Fibroblast of skin of left biceps (primary cell): ENCODE measurements at places on chromosomes 4 and X.
A peak's percentile ranks its signal among the peaks of the same experiment; 100 is the strongest.

GRCh38 chrX:44871931-44872820 lies 812 bp upstream of the KDM6A start:
- DNase-seq: no peak

GRCh38 chr4:14513471-14513870 lies 488.8 kb upstream of the CPEB2 start:
- no peak for DNase-seq

GRCh38 chr4:12050357-12050756 lies 621.7 kb upstream of the HS3ST1 start:
- no peak for DNase-seq

DNA sequence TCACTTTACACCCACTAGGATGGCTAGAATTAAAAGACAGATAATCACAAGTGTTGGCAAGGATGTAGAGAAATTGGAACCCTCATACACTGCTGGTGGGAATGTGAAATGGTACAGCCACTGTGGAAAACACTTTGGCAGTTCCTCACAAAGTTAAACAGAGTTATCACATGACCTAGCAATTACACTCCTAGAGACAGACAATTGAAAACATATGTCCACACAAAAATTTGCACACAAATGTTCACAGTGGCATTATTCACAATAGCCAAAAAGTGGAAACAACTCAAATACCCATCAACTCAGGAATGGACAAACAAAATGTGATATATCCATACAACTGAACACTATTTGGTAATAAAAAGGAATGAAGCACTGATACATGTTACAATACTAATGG lies 5.7 kb downstream of the ZNF280C start:
- DNase-seq: no peak

DNA sequence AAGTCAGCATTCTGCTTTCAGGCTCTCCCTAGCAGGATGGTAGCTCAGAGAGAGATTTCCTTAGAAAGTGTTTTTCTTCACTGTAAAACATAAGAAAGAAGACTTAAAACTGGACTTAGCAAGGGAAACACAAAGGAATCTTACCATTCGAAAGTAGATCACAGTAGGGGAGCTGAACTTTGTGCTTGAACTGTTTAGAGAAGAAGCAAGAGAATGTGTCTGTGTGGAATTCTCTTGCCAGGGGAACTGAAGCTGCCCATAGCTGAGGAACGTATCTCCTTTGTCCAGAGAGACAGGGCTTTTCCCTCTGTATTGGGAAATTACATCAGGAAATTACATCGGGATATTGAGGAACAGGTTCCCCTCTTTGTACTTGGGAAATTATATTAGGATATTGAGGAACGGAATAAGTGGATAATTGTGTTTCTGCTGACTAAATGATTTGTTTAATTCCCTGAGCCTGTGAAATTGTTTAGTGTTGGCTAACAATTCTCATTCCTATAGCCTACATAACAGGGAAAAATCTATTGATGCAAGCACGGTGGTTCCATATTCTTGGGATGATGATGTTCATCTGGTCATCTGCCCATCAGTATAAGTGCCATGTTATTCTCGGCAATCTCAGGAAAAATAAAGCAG lies 21.2 kb downstream of the SRD5A3 start:
- no peak for DNase-seq

- DNase-seq: no peak
These were observed 24.9 kb downstream of the CCDC149 start for GRCh38 chr4:24887881-24888430.

DNA sequence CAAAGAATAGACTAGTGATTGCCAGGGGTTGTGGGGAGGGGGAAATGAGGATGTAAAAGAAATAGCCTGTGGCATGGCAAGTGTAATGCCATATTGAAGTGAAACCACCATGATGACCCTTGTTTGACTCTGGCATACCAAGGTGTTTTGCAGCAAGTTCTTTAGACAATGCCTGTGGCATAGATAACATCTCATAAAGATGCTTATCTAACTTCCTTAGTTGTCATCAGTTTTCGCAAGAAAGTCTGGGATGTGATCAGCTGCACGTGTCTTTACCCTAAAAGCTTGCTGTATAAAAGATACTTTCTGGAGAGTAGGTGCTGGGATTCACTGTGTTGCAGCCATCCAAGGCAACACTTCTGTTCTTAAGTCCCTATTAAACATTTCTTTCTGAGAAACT lies 176.1 kb upstream of the MAGEB16 start:
- no peak for DNase-seq

DNA sequence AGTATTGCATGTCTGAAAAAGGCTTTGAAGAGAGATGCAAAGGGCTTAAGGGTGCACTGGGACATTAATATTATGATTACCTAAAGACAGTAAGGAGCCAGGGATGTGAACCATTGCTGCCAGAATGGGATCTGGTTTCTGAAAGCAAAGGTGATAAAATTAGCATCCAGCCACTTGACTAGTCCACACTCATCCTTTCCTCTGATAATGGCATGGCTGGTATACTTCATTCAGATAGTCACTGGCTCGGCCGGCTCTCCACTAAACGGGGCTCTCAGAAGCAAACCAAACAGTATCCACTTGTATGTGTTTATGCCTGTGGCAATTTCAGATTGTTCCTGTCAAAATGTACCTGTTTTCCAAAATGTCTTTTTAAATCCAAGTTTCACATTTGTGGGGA lies 46.4 kb downstream of the MAMLD1 start:
- DNase-seq: no peak

DNA sequence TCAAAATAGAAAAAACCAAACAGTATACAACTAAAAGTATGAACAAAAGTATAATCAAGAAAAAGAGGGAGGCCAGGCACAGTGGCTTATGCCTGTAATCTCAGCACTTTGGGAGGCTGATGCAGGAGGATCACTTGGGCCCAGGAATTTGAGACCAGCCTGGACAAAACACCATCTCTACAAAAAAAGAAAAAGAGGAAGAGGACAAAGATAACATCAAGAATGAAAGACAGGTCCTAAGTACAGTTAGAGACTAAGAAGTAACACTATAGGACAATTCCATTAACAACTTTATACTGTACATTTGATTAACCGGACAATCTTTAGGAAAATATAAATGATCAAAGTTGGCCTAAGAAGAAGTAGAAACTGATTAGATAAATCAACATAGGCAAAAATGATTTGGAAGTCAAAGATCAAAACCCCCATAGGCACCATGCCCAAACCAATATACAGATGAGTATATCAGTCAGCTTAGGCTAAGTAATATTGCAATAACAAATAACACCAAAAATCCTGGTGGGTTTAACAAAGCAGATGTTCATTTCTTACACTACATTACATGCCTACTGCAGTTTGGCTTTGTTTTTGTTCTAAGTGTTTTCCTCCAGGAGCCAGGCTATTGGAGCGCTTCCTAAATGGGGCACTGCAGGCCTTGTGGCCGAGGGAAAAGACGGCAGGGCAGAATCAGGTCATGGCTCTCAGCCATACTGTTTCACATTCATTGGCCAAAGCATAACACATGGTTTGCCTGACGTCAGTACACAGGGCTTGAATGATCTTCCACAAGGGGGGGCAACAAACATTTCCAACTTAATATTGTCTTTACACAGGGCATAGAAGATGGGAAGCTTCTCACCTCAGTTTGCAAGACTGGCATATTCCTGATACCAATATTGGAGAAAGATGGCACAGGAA lies 42.2 kb upstream of the HGFAC start:
- no peak for DNase-seq

GRCh38 chr4:119046263-119046662 lies 89.4 kb upstream of the MYOZ2 start:
- no peak for DNase-seq

- no peak for DNase-seq
These were observed 204.2 kb upstream of the CASK start for GRCh38 chrX:42127563-42127962.

GRCh38 chr4:29581457-29581856 lies 1138.7 kb upstream of the PCDH7 start:
- DNase-seq: peak; percentile 6

- peak; percentile 69 for DNase-seq
These were observed 197.8 kb downstream of the PALLD start for GRCh38 chr4:168694667-168695066.

GRCh38 chr4:43316813-43317212 lies 424.3 kb downstream of the GRXCR1 start:
- DNase-seq: no peak

DNA sequence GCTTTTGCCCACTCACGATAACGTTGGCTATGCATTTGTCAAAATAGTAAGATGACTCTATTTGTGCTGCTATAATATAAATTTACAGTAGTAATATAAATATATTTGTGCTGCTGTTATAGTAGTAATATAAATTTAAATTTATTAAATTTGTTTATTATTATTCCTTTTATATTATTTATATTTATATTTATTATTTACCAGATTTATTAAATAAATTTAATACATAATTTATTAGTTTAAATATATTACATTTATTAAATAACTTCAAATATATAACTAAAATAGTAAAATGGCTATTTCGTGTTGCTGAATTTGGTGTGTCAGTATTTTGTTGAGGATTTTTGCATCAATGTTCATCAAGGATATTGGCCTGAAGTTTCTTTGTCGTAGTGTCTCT lies 246.5 kb upstream of the FGF16 start:
- no peak for DNase-seq

GRCh38 chr4:6891436-6892170 lies 18.0 kb upstream of the TBC1D14 start:
- DNase-seq: no peak

GRCh38 chrX:8743126-8743732 lies 11.3 kb upstream of the ANOS1 start:
- DNase-seq: no peak

- DNase-seq: no peak
These were observed 82.0 kb upstream of the PSAPL1 start for GRCh38 chr4:7516773-7517144.

- no peak for DNase-seq
These were observed at the start of gene ARHGEF9 for GRCh38 chrX:63784902-63785707. Gene ARHGEF9, minus strand, starts transcription at chrX:63785214. Its CDS starts 69 bp downstream, at chrX:63785145.

- DNase-seq: peak; percentile 58
These were observed 226.8 kb downstream of the SHOX start for GRCh38 chrX:857376-857775.

- no peak for DNase-seq
These were observed 218.7 kb downstream of the SCFD2 start for GRCh38 chr4:53147197-53147596.

DNA sequence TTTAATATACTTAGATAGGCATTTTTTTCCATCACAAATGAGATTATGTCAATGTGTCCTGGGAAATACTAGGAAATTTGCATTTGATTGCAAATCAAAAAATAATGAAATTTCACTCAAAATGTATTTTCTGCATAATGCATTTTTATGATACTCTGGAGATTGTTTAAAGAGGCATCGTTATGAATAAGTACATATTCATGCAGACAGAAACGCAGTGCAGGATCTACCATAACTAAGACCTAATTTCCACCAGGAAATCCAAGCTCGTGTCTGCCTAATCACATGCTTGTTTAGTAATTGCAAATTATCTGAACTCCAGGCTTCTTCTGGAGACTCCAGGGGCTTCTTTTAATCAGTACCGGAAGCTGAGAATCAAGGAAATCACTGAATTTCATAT lies 163.5 kb upstream of the MXRA5 start:
- no peak for DNase-seq

DNA sequence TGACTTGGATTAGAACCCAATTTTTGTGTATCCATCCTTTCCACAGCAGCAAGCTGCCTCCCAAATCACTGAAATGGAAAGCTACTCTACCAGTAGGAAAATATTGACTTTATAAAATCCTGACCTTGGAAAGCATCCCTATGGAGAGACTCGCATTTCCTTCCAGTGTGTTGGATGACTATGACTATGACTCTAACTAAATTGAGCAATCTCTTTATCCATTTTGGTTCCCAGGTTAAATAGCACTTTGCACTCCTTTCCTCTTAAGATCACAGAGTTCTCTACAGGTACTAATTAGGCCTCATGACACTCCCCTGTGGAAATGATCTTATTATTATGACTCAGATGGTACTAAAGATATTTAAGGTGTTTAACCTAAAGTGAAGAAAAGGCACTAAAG lies 431.8 kb downstream of the PPARGC1A start:
- no peak for DNase-seq

GRCh38 chr4:147340111-147340510 lies 140.8 kb upstream of the EDNRA start:
- no peak for DNase-seq

- no peak for DNase-seq
These were observed 252.8 kb upstream of the SLC7A11 start for GRCh38 chr4:138494931-138495330.

DNA sequence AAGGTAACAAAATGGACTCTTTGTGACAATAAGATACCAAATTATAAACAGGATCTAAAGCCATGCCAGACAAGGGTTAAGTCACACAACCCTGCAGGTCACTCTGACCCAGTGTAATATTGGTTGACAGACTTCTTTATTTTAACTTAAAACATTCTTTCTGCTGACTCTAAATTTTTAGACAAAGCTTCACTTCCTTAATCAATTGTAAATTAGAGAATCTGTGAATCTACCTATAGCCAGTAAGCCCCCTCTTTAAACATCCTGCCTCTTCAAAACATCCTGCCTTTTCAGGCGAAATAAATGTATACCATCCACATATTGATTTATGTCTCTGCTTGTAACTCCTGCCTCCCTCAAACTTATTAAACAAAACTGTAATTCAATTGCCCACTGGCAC lies 14.2 kb downstream of the NUDT6 start:
- DNase-seq: no peak

DNA sequence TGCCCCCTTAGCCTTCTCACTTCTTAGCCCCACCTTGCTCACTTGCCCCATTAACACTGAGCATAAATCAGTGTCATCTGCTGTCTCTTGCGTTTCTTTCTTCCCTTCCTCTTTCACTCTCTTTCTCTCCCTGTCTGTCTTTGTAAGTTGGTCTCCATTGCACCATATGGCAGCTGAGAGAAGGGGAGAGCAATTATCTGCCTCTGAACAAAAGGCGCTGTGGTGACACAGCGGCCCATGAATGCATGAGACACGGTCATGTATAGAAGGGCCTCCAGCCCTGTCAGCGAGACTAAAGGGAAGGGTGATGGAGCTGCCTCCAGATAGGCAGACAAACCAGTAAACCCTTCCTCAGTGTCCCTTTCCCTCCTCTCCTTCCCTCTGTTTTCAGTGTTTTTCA lies 88.8 kb upstream of the PCDH18 start:
- DNase-seq: no peak

- DNase-seq: no peak
These were observed 17.6 kb downstream of the TRIM61 start for GRCh38 chr4:164959896-164960295.

- no peak for DNase-seq
These were observed 20.2 kb downstream of the MMRN1 start for GRCh38 chr4:89914609-89915550.

DNA sequence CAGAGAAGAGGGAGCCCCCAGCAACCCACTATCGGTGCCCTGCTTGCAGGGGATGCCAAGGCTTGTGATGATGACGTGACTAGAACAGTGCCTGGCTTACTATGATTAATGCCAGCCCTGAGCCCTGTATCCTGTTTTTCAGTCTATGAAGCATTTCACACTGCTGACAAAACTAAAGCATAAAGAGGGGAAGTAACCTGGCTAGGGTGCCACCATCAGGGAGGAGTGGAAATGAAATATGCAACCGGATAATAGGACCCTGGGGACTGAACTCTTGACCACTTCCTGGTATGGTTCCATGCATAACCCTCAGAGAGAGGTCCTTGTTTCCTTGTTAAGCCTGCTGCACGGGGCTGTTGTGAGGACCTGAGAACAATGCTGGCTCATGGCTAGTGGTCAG lies 50.3 kb downstream of the MED28 start:
- no peak for DNase-seq
